DMS79 (cell line): ENCODE measurements at places on chromosomes 5 and 9.
A peak's percentile ranks its signal among the peaks of the same experiment; 100 is the strongest.

DNA sequence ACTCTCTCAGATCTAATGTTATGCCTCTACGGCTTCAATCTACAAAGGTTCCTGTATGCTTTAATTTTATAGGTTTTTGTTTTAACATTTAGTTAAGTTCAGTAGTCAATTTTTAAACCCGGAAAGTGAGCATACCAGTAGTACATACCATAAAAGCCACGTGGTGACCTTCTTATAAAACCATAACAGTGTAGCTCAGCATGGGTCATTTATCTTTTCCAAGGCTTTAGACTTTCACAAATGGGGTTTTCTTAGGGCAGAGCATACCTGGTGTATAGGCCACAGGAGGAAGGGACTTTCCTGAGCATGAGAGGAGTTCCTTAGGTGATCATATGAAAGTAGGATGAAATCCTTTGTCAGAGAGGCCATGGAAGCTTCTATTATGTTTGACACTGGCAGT lies 23.2 kb downstream of the ECM2 start:
- no peak for DNase-seq

DNA sequence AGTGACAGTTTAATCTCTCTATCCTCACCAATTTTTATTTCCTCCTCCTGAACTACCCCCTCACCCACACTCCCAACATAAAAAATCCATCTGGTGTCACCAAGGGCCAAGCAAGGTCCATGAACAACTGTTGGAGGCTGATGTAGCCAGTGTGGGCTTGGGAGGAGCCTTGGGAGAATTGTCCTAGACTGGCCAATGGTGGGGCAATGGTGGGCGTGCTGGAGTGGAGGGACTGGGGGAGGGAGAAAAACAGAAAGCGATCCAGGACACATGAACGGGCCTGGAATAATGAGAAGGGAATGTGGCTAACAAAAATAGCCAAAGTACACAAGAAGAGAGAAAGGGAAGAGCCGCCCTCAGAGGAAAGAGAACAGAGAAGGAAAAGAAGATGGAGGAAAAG lies 272.6 kb downstream of the ENC1 start:
- DNase-seq = no peak

DNA sequence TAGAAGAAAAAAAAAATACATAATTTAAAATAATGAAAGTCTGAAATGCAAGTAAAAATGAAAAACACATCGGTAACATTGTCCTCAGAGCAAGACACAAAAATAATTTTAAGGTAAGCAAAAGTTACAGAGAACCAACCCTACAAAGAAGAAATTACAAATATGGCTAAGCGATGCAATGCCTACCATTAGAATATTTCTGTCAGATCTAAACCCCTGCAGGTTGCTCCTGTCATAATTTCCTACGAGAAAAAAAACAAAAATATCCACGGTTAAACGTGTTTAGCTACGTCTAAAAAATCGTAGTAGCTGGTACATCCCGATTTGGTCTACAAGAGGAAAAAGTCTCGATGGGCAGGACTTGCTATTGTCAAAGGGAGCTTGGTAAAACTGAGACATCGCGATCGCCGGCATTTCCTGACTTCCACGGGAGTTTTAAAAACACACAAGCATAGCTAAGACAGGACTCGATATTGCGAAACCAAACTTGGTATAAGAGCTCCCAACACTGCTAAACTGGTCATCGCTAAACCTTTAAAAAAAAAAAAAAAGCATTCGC lies 1.1 kb upstream of the ANXA2R start:
- peak; percentile 36 for DNase-seq

DNA sequence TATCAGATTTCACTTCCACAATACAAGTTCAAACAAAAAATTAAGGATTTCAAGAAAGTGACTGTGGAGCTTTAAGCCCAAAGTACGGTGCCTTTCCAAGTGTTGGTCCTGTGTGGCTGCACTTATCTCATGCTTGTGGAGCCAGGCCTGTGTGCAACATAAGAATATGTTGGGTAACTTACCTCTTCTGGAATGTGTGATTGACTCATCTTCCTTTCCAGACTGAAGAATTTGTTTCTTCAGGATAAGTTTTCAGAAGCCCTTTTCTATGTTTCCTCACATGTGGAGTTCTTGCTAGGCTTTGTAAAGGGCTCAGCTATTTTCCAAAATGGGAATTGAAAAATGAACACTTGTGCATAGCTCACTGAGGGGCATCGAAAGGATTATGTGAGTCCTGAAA lies 485.1 kb upstream of the PAPPA start:
- no peak for DNase-seq

- DNase-seq = no peak
Observed at GRCh38 chr5:71529682-71530081, 57.5 kb upstream of the MCCC2 start.

- no peak for DNase-seq
Observed at GRCh38 chr5:126778675-126779403, 1.9 kb downstream of the LMNB1 start.
